ENCODE measurements at places on chromosomes 12 and 14.

- no peak for DNase-seq
These were observed 12.6 kb upstream of the KLHDC2 start for GRCh38 chr14:49755378-49755777.

- no peak for DNase-seq
These were observed 19.1 kb downstream of the ETV6 start for GRCh38 chr12:11668611-11669010.

- DNase-seq, result no peak
These were observed 479.0 kb downstream of the GLT1D1 start for GRCh38 chr12:129332286-129332685.

GRCh38 chr12:42284876-42285275, 41.0 kb downstream of the ZCRB1 start:
- no peak for DNase-seq

DNA sequence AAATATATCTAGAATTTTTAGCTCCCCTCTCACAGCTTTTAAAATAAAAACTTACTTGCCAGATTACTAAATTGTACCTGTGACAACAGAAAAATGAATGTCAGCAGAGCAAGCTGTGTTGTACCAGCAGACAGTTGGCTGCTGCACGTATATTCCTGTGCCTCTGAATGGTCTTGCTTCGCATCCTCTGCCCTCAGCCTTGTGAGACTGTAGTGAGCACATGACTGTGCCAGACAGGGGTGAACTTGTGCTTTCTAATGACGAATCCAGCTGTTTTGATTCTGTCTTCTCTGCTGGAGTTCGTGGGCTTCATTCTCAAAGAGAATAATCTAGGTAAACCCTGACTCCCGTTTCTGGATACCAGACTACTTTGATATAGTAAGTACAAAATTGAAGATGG, 58.3 kb upstream of the FRMD6 start:
- DNase-seq, result no peak

- no peak for DNase-seq
These were observed 1.3 kb upstream of the SETD1B start for GRCh38 chr12:121802485-121802842.

GRCh38 chr14:72617391-72618031, 276.4 kb downstream of the DPF3 start:
- DNase-seq, result no peak

GRCh38 chr14:85254711-85255110, 275.2 kb upstream of the FLRT2 start:
- no peak for DNase-seq

DNA sequence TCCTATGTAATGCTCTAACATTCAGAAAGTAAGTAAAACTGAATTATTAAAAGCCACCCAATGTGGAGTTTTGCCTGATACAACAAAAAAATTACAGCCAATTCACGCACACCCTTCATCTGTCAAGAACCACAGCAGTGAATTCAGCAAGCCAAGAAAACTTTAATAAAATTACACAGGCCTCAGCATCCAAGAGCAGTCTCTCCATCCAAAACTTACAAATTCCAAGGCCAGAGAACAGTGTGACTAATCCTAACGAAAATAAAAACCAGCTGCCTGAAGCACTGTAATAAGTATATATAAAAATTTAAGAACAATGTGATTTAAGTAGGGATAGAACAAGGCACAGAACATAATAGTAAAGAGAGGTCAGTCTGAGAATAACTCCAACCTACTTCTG, 54.2 kb downstream of the SIX6 start:
- DNase-seq, result peak; percentile 31

GRCh38 chr14:76922584-76922983, 96.4 kb downstream of the LRRC74A start:
- no peak for DNase-seq

- no peak for DNase-seq
These were observed 426.9 kb downstream of the NOVA1 start for GRCh38 chr14:26170885-26171284.

GRCh38 chr12:92757597-92758121, 54.9 kb downstream of the PLEKHG7 start:
- no peak for DNase-seq
